ENCODE measurements at places on chromosomes 7 and 10.

GRCh38 chr10:3229815-3230214, 57.2 kb upstream of the PITRM1 start:
- DNase-seq, result no peak

- DNase-seq, result no peak
These were observed 258.2 kb downstream of the MAD1L1 start for GRCh38 chr7:1974290-1975101.

DNA sequence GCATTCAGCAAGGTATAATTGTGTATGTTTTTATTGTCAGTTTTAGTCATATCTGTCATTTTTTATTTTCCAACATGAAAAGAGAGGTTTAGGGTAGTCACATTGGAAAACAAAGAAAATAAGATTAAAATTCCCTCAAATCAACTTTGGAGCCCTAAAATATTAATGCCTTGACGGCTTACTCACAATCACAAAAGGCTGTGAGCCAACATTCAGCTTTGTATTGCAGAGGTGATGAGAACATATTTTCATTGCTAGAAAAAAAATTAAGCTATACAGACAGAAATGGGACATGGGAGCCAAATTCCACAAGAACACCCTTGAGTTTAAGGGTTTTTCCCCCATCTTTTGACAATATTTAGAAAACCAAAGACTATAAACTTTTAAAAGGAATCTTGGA, 30.2 kb downstream of the CALD1 start:
- DNase-seq, result no peak

GRCh38 chr7:68147614-68148238, 1151.1 kb downstream of the TYW1 start:
- no peak for DNase-seq

DNA sequence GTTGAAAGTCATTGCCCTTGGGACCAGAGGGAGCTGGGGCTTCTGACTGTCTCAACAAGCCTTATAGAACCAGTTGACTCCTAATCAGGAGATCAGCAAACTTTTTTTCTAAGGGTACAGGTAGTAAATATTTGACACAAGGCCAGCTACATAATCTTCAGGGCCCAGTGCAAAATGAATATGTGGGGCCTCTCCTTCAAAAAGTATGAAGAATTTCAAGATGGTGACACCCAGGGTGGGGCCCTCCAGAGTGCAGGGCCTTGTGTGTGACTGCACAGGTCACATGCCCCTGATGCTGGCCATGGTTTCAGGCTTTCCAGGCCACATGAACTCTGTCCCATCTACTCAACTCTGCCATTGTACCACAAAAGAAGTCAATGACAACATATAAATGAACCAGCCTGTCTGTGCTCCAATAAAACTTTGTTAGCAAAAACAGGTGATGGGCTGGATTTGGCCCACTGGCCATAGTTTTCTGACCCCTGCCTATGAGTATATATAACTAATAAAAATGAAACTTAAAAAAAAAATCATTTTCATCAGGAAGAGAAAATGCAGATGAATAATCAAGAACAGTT, 6.1 kb downstream of the MMRN2 start:
- no peak for DNase-seq

DNA sequence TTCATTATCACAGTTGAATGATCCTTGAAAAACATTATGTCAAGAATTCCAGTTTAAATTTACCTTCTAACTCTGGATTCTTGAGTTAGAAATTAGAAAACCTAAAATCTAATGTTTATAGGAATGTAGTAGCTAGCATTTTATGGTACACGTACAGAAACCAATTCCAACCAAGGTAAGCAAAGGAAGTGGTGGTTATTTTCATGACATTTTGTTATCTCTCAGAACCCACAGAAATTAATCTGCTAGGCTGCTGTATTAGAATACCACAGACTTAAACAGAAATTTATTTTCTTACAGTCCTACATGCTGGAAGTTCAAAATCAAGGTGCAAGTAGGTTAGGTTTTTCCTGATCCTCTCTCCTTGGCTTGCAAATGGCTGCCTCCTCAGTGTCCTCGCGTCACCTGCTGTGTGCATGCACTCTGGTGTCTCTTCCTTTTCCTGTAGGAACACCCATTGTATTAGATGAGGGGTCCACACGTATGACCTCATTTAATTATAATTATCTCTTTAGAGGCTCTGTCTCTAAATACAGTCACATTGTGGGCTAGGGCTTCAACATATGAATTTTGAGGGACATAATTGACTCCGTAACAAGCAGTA, 8.5 kb upstream of the CSTF2T start:
- DNase-seq, result no peak

- no peak for DNase-seq
These were observed 167.7 kb upstream of the TCF7L2 start for GRCh38 chr10:112782200-112782907.

DNA sequence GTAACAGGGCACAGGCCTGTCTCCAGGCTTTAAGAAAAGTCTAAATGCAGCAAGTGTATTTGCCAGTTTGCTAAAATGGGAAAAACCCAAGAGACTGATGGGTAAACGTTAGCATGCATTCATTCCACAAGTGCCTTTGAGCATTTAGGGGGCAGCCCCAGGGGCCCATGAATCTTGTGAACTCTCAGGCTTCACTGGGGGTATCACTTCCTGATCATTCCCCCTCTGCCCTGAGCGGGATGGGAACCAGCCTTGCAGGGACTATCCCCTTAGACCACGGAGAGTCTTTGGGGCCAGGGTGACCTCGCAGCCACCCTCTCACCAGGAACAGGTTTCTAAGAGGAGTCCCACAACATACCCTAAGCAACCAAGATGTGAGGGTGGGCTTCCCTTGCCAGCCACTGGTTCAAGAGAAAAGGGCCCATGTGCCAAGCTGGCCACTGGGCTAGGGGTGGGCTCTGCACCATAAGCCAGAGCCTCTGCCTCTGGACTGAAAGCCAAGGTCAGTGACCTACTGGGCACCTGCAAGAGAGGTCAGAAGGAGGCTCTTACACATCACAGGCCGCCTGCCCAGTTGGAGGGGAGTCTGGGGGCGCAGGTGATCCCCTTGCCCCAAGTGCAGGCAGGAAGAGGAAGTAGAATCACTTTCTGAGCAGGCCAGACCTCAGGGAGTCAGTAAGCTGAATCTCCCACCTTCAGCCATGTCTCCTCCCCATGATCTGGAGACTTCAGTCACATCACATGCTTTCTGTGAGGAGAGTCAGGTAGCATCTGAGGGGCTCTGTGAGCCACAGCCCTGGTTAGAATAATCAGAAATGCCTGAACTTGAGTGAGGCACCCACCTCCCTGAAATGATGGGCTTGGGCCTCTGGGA, 75.0 kb downstream of the C10orf105 start:
- DNase-seq, result no peak

DNA sequence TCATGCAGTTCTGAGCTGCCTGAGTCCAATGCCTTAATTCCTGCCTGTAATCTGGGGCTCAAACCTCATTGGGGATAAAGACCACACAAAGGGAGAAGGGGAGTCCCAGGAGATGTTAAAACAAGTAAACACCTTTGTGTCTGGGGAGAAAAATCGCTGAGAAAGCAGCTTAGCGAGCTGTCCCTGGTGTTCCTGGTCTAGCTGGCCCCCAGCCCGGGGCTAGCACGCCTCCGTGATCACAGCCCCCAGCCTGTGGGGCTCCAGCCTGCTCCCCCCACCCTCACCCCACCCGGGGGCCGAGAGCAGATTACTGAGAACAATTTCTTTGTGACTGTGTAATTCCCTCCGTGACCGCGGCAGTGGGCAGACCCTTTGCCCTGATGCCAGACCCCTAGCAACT, 24.8 kb downstream of the DPCD start:
- DNase-seq, result no peak

DNA sequence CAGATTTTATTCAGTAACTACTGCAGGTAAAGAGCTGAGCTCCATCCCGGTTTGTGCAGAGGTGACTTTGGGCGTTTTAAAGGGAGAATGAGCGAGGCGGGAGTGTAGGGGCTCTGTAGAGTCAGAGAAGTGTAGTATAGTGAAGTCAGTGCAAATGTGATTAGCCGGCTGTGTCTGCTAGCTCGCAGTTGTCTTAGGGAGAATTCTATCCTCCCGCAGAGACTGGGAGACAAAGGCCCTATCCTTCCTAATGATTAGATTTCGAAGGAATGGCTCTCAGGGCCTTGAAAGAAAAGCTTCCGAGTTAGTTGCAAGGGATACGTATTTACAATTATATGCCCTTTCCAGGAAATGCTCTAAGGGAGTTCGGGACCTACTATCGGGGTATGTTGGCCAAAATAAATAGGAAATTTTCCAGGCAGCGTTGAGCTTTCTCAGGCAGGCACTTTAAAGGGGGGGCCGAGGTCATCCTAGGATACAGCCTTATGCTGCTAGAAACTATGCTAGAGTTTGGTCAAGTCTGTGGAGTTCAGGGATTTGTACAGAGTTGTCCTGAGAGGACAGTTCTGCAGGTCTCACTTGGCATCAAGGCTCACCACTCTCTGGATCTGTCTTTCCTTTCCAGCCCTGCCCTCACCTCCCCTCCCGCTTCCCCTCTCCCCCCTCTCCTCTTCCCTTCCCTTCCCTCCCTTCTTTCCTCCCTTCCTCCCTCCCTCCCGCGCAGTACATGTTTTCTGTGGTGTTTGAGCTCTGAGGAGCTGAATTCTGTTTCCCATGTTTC, 825 bp downstream of the MRPL32 start:
- no peak for DNase-seq

GRCh38 chr7:32119790-32120196, 49.6 kb upstream of the PDE1C start:
- no peak for DNase-seq
